ENCODE measurements at places on chromosomes 7 and 10.

- no peak for DNase-seq
Measured at GRCh38 chr10:14519785-14520184, 189.1 kb upstream of the FRMD4A start.

GRCh38 chr7:41098846-41099245, 604.0 kb downstream of the INHBA start:
- no peak for DNase-seq

- DNase-seq: no peak
Measured at GRCh38 chr7:50068850-50069551, 24.0 kb downstream of the ZPBP start.

DNA sequence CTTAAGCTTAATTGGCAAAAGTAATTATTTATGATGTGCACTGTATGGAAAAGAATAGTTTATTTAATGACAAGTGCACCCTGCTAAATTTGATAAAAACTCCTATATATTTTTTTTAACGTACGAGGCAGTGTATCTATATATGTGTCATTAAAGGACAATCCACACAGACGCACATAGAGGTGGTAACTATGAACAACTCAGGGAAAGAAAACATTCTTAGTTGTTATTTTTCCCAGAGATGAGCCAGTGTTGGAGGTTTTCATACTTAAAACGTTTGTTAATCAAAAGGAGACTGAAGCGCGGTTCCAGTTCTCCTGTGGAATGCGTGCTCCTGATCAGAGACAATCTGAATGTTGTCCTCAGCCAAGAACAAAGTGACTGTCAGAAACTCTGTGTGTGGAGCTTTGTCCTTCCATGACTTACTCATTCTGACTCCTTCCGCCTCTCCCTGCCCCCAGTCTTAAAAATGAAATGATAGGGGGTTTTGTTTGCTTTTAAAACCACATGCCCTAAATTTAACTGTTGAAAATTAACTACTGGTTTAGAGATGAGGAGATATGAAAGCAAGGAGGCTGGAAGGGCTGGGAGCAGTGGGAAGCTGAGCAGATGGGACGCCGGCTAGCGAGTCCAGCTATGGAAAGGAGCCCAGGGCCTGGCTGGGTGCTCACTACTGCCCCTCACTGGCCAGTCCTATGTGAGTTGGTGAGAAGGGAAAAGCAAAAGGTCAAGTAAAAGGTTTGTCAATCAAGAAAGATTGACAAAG, 99.6 kb downstream of the SVIL start:
- DNase-seq: no peak

DNA sequence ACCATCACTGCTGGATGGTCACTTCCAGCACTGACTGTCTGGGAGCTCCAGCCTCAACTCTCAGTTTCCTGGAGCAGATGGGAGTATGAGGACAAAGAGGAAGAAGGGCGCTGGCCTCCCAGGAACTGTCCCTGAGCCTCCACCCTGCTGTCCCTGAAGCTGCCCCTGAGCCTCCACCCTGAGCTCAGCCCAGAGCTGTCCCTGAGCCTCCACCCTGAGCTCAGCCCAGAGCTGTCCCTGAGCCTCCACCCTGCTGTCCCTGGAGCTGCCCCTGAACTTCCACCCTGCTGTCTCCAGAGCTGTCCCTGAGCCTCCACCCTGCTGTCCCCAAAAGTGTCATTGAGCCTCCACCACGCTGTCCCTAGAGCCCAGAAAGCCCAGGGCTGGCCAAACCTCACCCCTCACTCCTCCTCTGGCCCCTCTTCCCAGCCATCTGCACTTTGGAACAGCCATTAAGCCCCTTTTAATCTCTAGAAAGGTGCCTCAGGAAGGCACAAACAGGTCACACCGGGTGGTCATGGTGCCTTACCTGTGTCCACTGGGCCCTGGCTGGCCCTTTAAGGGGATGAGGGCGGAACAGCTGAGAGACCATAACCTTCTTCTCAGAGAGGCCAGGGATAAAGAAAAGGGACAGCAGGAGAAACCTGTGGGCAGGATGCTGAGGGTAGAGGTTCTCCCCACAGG, 30.6 kb upstream of the TUBB8 start:
- DNase-seq: no peak

- DNase-seq: no peak
Measured at GRCh38 chr7:58086461-58086860, 636.5 kb downstream of the ZNF716 start.

- DNase-seq: no peak
Measured at GRCh38 chr10:55746002-55746401, 615.1 kb downstream of the ZWINT start.

DNA sequence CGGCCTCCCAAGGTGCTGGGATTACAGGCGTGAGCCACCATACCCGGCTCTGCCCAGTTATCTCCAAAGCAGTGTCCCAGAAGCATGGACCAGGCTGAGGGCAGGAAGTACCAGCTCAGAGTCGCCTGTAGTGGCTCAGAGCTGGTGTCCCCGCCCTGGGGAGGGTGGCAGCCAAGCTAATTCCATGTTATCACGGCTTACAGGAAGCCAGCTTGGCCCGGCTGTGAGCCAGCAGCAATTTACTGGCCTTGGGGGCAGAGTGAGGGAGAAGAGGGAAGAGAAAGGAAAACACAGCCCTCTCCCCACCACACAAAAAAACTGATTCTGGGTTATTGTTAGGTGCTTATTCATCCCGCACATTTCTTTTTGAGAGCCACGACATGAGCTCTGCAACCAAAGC, 88.1 kb downstream of the HIP1 start:
- no peak for DNase-seq

- no peak for DNase-seq
Measured at GRCh38 chr10:50437248-50437647, 185.9 kb upstream of the ASAH2 start.

GRCh38 chr7:109376576-109376975, 806.9 kb downstream of the DNAJB9 start:
- no peak for DNase-seq

DNA sequence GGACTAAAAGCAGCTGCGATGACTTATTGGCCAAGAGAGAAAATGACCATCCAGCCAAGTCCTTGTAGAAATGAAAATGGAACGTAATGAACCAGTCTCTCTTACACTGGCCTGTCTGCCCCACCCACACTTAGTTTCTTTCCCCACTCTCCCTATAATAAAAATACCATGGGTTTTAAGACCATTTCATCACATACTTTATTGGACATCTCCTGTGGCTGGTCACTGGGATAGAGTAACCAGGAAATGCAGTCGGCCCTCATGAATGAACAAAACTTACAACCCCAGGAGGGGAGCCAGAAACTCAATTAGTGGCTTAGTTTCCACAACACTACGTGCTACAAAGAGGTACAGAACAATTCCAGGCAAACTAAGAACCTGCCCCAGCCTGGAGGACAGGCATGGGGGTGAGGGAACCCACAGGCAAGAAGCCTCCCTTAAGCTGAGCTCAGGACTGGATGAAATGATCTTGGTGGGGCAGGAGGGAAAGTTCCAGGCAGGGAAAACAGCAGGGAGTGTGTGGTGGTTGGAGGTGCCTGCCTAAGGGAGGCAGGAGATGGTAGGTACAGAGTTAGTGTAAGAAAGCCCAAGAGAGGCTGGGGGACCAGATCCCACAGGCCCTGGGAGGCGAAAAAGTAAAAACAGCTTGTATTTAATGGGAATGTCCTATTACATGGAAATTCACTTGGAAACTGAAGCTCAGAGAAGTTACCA, 29.6 kb downstream of the MKI67 start:
- no peak for DNase-seq

DNA sequence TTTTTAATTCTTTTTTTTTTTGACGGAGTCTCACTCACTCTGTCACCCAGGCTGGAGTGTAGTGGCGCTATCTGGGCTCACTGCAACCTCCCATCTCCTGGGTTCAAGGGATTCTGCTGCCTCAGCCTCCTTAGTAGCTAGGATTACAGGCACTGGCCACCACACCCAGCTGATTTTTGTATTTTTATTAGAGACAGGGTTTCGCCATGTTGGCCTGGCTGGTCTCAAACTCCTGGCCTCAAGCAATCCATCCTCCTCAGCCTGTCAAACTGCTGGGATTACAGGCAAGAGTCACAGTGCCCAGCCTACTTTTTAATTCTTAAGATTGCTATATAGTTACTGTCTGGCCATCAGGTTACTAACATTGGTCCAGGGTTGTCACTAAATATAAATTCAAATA, 59.6 kb downstream of the ZNF277 start:
- DNase-seq: no peak

- DNase-seq: no peak
Measured at GRCh38 chr7:25087855-25088254, 37.2 kb downstream of the CYCS start.

- DNase-seq: no peak
Measured at GRCh38 chr7:106485031-106485551, 175.9 kb downstream of the CCDC71L start.

GRCh38 chr7:80392229-80393169, 119.4 kb downstream of the GNAT3 start:
- DNase-seq: no peak

- DNase-seq: peak; percentile 41
Measured at GRCh38 chr7:7969306-7970236, 975 bp downstream of the GLCCI1 start.

DNA sequence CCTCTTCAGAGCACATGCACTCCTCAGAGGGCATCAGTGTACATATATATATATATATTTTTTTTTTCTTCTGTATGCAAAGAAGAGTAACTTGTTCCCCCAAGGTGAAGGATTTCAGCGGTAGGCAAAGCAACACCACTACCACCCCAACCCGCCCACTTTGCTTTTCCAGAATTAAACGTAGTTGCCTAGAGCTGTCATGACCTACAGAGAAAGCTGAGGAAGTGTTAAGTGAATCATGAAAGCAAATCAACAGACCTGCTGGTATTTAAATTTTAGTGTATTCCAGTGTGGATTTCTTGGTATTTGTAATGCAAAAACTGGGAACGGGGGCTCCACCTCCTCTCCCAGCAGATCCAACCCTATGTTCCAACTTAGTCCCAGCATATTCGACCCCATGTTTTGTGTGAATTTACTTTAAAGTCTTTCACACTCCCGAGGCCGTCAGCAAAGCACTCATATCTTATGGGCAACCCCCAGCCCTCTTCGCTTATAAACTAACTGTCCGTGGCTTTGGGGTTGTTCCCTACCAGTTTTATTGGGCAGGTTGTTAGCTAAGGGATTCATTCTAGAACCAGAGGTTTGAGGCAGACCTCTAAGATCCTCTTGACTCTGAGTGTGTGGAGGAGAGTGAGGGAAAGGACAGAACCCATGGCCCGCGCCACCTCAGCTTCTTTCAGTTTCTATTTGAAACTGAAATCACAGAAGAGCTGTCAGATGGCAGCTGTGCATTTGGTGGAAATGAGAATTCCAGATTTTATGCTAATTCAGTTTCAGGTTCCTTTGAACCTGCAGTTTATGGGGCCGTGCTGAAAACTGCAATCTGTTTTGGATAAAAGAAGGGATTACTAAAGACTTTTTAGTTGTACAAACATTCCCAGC, 450.2 kb upstream of the GALNT17 start:
- no peak for DNase-seq

DNA sequence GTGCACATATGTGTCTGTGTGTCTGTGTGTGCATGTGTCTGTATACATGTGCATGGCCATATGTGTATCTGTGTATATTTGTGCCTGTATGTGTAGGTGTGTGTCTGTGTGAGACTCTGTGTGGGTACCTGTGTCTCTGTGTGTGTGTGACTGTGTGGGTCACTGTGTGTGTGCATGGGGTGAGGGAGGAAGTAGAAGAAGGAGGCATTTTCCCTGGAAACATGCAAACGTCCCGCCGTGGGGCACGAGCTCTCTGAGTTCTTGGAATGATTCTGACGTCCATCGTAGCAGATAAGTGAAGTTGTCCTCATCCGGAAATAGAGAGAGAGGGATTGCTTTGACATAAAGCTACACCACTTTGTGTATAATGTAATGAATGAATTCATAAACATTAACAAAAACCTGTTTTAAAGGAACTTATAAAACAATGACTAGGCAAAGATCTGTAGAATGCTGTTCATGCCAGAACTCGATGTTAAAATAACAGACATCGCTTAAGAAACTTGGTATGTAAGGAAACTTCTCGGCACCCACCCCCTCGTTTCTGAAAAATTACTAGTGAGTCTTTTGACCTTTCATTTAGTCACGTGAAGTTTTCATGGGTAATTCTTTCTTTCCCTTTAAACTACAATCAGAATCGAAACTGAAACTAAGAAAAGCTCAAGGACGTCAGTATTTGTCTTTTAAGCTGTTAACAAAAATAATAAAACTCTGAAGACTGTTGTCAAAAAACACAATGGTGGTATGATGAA, 43.6 kb upstream of the KLF6 start:
- DNase-seq: no peak

GRCh38 chr10:111516144-111516543, 439.3 kb downstream of the ADRA2A start:
- no peak for DNase-seq

GRCh38 chr10:4514445-4515108, 311.4 kb upstream of the AKR1E2 start:
- DNase-seq: peak; percentile 44

DNA sequence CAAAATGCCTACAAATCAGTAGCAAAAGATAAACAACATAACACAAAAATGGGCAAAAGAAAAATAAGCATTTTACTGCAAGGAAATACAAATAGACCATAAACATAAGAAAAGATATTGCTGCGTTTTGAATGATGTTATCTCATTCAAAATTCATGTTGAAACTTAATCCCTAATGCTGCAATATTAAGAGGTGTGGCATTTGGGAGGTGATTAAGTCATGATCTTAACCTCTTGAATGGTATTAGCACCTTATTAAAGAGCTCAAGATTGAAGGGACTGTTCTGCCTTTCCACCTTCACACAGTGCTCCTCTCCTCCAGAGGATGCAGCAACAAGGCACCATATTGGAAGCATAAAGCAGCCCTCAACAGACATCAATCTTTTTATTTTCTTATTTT, 12.4 kb upstream of the TNKS2 start:
- no peak for DNase-seq

DNA sequence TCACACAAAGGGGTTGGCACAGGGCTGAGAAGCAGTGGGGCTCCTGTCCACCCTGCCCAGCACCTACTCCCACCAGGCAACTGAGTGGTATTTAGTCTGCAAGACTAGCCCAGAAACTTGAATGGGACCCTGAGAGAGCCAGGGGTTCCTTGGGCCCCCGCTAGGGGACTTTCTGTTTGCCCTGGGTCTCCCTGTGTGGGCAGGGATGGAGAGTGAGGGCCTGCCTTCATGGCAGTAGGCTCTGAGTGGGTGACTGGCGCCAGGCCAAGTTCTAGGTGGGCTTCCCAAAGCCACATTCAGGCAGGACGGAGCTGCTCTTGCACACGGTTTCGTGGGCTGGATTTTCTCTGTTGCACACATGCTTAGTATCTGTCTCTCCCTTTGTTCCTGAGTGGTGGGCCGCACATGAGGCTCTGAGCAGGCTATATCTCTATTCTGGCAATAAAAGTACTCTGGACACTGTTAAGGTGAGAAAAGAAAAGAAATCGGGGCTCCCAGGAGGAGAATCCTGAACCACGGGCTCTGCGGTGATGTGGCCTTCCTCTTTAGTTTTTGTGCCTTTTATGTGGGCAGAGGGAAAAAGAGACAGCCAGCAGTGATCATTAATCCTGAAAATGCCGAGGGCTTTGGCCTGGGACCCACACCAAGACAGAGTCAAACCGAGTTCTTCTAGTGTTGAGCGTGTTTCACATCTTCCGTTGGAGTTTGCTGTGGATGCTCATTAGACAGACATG, 26.9 kb downstream of the IL2RA start:
- no peak for DNase-seq

Data from CD4-positive, alpha-beta T cell treated with Interferon gamma for 1 hour (primary cell).